SJSA1 (cell line): ENCODE measurements at places on chromosomes 12 and 14. TPM values are rescaled to one million over a fixed set of nuclear protein-coding genes. Genes with fewer than 3 reads are reported as not detected.

- no peak for DNase-seq
Observed at GRCh38 chr12:82600379-82600778, 86.3 kb upstream of the TMTC2 start.

DNA sequence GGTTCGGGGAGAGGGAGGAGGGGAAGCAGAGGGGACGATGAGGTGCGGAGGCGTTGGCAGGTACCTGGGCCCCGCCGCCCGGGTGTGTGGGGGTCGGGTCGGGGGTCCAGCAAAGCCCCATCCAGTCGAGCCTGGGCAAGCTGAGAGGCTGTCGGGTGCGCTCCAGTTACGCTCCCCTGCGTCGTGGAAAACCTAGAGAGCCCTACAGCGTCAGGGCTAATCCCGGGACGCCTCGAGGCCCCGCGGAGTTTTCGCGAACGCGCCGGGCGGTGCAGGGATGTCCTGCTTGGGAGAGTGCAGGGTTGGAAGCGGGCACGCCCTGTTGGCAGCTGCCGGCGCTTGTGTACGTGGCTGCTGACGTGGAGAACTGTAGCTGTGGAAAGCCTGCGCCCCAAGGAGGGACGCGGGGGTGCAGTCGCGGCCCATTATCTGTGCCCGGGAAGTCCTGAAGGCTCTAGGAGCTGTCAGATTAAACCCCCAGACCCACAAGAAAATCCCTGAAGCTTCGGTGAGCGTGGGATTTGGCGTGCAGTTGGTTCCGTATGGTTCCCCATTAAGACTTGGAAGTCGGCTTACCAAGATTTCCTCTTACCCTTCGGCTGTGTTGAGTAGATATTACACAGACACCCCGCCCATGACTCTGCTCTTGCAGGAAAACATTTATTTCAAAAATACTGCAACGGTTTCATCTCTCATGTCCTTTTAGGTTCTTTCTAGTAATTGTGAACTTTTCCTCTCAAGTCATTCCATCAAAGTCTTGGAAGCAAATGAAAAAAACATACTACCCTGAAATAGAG, 11.3 kb upstream of the SLC38A2 start:
- DNase-seq, result peak; percentile 87

The KRT74 gene
- not detected in 2 replicates for total RNA-seq

- DNase-seq, result no peak
Observed at GRCh38 chr12:29970501-29970900, 186.8 kb upstream of the TMTC1 start.

GRCh38 chr14:101509730-101510371, 51.4 kb upstream of the DIO3 start:
- DNase-seq, result no peak

GRCh38 chr12:114240288-114240687, 165.7 kb downstream of the TBX5 start:
- no peak for DNase-seq

GRCh38 chr14:104563742-104564615, 15.6 kb upstream of the C14orf180 start:
- peak; percentile 67 for DNase-seq
